ENCODE measurements at places on chromosomes 3 and 15. TPM values are rescaled to one million over a fixed set of nuclear protein-coding genes. Genes with fewer than 3 reads are reported as not detected.

GRCh38 chr3:143445118-143445517 lies 325.5 kb downstream of the CHST2 start:
- no peak for DNase-seq

- no peak for DNase-seq
Measured at GRCh38 chr3:51353691-51354090, 31.4 kb upstream of the MANF start.

DNA sequence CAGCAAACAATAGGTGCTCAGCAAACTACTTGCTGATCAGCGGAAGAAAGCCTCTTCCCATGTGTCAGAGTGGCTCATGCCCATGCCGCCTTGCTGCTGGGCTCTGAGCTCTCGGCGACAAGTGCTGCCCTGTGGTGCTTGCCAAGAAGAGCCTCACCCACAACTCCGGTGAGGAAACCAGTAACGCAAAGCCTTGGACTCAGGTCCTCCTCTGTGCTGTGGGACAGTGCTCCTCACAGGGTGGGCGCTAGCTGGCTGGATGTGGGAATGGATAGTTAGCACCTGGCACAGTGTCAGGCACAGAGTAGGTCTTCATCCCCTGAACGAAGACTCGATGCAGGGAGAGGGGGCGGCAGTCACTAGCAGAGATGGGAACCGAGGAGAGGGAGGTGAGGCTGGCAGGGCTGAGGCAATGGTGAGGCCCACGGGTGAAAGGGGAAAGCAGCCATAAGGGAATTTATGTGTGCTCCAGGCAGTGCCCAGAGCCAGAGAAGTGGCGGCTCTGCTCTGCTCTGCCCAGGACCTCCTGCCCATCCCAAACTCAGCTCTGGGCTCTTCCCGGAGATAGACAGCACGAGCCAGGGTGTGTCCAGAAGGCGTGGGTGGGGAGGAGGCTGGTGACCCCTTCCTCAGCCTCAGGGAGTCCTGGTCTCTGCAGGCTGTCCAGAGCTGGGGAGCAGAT lies 55.7 kb downstream of the IQSEC1 start:
- DNase-seq, result peak; percentile 55

GRCh38 chr3:145118303-145118702 lies 1042.7 kb downstream of the PLOD2 start:
- no peak for DNase-seq

DNA sequence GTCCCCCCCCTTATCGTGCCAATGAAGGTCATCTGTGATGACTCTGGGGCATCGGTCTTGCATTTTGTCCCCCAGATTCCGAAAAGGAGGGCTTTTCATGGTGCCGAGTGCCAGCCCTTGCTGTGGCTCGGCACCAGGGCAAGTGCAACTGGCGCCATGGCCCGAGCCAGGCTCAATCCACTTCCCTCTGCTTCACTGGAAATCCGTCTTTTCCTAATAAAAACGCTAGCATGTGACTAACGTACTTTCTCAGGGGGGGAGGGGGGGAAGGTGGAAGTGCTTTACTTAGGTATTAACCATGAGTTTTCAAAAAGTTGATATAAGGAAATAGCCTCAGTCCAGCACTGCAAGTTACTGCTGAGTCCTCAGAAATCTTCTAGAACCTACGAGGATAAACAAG lies 20.5 kb downstream of the TRPM1 start:
- DNase-seq, result no peak

GRCh38 chr15:60804986-60805949 lies 326.3 kb upstream of the ICE2 start:
- no peak for DNase-seq

Gene GOLGA6D
- not detected for total RNA-seq

Measured in Right ventricle myocardium inferior (tissue), 1 donor.